Central memory CD4-positive, alpha-beta T cell (primary cell): ENCODE measurements at places on chromosomes 5 and 9.

DNA sequence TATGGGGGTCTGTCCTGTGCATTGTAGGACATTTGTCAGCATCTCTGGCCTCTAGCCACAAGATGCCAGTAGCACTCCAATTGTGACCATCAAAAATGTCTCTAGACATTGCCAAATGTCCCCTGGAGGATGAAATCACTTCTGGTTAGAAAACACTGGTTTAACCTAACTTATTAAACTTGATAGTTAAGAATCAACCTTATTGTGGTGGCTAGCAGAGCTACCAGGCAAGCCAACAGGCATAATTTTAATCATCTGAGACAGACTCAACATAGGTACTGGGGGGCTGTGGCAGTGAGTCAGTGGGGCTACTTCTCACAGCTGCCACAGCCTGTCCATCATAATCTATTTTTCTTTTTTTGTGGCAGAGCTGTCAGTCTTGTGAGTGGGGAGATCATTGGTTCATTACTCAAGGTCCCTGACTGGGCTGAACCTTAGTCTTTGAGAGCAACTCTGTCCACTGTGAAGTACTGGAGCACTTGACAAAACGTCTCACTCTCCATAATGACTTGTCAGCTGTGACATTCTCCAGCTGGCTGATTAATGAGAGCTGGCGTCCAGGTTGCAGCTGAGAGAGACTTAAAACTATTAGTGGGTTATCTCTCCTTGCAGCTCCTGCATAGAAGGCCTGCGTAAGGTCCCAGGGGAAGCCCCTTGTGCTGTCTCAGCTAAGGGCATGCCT, 107.9 kb downstream of the DCP2 start:
- no peak for DNase-seq

GRCh38 chr5:173392-174290, 17.7 kb upstream of the LRRC14B start:
- DNase-seq, result no peak

DNA sequence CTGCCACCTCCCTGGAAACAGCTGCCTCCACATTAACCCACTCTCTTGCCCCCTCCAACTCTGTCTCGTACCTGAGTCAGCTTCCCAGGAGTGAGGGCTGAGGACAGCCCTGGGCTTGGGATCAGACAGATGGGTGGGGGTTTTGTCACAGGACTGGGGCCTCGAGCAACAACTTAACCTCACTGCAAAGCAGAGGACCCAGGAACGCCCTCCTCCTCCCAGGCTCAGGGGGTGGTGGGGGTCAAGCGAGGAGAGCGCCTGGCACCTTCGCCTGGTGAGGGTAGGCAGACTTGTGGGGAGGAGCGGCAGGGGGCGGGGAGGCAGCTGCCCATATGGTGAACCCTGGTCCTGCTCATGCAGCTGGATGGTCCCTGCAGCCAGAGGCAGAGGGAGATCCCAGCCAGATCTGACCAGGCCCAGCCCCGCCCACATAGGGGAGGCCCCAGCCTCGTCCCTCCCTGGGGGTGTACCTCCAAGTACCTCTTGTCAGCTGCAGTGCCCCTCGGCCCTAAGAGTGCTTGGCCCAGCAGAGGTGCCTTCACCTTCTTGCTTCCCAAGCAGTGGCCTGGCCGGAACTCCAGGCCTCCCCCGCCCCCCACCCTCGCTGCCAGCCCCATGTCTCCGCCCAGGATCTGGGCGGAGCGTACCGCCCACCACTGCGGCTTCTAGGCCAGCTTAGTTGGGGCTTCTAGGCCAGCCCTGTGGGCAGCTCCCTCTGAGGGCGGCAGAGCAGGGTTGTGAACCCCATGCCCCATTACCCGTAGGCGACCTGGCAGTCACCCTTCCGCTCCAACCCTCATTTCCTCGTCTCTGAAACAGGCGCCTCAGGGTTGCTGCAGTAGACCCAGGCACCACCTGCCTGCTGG, at the start of gene SARDH:
TSS of gene SARDH (minus strand) at position 579 of the 866 bp plus-strand sequence. CDS start 4,179 bp downstream, outside the sequence.
- no peak for DNase-seq

DNA sequence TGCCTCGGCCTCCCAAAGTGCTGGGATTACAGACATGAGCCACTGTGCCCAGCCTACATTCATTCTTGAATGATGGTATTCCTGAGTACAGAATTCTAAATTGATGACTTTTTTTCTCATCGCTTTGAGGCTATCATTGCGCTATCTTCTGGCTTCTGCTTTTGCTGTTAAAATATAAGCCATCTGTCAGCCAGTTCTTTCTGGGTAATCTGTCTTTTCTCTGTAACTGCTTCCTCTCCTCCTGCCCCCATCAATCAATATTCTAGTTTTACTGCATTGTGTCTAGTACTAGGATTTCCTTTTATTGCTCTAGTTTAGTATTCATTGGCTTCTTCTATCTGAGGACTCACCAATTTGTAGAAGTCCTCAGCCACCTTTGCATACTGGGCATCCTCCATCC, 89.0 kb downstream of the PLPP1 start:
- no peak for DNase-seq

- no peak for DNase-seq
Observed at GRCh38 chr9:95556521-95556920, 39.8 kb upstream of the PTCH1 start.

GRCh38 chr9:4792054-4792571, 631 bp upstream of the RCL1 start:
- DNase-seq, result no peak

DNA sequence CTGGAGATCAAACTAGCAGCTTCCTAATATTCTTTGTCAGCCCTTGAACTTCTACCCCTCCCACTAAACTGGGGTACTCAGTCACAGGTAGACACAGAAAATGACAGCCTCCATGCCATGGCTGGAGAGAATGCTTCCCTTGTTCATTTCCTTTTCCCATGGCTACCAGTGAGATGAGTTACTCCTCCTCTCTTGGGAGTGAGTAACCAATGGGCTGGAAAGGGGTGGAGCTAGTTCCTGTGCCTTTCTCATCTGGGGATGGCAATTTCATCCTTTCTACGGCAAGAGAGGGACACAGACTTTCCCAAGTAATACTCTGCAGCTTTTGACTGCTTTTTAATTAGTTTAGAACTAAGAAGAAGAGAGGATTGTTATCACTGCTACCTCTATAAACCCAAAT, 1045.6 kb upstream of the WWC1 start:
- DNase-seq, result no peak

GRCh38 chr9:136750526-136750925, 2.2 kb upstream of the LCN6 start:
- no peak for DNase-seq

- no peak for DNase-seq
Observed at GRCh38 chr5:58746321-58746720, 163.4 kb downstream of the RAB3C start.

GRCh38 chr5:126732716-126733115, 44.2 kb upstream of the LMNB1 start:
- DNase-seq, result no peak

GRCh38 chr5:956941-957747, 51.5 kb upstream of the NKD2 start:
- peak; percentile 32 for DNase-seq

- DNase-seq, result no peak
Observed at GRCh38 chr5:135341016-135341666, 57.9 kb downstream of the MACROH2A1 start.

GRCh38 chr9:8156346-8156745, 356.8 kb upstream of the DMAC1 start:
- DNase-seq, result no peak

DNA sequence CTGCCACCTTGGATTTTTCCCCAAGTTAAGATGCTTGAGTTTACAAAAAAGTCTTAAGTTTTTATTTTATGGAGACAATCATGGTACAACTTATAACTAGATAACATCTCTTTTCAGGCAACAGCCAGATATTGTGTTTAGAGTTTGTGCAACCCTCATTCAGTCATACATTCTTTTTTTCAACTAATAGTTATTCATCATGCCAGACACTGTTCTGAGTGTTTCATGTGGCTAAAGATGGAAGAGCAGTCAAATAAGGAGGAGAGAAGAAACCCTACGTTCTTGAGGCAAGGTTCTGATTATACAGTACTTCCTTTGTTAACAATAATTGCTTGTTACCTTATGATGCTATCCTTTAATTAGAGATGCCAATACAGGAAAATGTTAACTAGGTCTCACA, 42.1 kb upstream of the ZNF462 start:
- no peak for DNase-seq

GRCh38 chr5:156329171-156329611, 2.2 kb downstream of the SGCD start:
- DNase-seq, result no peak

DNA sequence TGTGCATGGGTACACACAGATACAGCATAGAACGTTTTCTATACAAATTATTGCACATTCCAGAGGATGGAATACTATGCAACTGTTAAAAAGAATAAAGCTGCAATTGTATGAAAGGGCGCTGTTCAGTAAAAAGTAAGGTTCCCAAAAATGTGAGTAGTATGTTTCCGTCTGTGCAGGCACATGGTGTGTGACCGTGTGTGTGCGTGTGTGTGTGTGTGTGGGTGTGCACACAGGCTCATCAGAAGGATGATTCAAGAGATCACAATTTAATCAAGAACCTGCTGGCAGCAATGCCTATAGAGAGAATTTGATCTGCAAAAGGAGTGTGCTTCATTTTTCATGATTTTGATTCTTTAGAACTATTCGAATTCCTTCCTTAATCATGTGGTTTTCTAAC, 76.3 kb downstream of the SEMA4D start:
- no peak for DNase-seq

GRCh38 chr9:75775166-75775565, 115.3 kb upstream of the PCSK5 start:
- DNase-seq, result no peak

DNA sequence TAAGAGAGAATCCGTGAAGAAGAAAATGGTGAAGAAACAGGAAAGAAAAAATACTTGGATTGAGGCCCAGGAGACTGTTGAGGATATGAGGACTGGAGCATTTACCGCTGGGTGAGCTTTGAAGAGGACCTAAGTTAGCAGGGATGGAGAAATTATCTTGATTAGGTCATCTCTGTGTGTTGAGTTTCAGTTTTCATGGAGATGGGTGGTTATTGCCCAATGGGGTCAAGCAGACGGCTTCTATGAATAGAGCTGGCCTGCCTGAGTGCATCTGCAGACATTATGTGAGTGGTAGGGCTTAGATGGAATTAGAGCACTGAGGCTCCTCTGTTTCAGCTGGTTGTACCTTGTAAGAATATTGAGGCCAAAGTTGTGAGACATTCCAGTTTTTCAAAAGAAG, 245.4 kb upstream of the FBXL7 start:
- no peak for DNase-seq

- no peak for DNase-seq
Observed at GRCh38 chr5:67173959-67174358, 22.6 kb downstream of the CD180 start.
